CD4-positive, alpha-beta T cell treated with Interleukin-4 for 1 hour (primary cell): ENCODE measurements at places on chromosomes 12 and 14.
A peak's percentile ranks its signal among the peaks of the same experiment; 100 is the strongest.

DNA sequence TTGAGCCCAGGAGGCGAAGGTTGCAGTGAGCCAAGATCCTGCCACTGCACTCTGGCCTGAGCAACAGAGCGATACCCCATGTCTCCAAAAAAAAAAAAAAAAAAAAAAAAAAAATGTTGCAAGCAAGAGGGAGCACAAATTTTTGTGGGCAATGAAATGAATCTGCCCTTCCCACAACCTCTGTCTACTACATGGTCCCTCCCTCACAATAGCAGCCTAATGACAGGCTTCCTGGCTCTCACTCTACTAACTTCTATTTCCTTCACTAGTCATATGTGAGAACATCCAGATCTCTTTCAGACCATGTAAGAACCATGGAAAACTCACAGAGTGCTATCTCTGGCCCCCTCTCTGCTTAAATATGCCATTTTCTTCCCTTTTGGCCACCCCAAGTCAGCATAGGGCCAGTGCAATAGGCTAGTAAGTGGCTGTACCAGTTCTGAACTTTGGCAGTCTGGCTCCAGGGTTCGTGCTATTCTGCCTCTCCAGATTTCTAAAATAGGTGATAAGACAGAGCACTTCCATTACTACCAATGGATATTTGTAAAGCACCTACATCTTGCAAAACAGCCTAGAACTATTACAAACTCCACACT is 7.1 kb downstream of the OSBPL8 start:
- no peak for DNase-seq

DNA sequence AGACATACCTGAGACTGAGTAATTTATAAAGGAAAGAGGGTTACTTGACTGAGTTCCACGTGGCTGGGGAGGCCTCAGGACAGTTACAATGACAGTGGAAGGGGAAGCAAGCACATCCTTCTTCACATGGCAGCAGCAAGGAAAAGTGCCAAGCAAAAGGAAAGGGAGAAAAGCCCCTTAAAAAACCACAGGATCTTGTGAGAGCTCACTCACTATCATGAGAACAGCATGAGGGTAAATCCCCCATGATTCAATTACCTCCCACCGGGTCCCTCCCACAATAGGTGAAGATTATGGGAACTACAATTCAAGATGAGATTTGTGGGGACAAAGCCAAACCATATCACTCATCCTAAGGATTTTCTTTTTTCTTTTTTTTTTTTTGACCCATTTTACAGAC is 177.8 kb upstream of the EEA1 start:
- no peak for DNase-seq

DNA sequence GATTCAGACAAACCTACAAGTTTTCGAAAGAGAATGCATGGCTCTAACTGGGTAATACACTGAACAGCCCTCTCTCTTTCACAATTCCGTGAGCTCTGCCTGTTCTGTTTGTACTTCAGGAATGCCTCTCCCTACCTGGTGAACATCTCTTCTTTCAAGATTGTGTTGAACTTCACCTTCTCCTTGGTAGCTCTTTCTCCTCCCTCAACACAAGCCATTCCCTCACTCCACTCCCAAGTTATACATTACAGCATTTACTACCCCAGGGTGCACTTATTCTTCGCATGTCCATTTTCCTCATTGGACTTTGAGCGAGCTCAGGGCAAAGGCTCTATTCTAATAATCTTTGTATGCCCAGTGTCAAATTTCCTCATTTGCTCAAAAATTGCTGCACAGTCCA is 28.3 kb downstream of the NRDE2 start:
- no peak for DNase-seq

GRCh38 chr12:69019082-69019481 is 86.1 kb upstream of the CPM start:
- DNase-seq: no peak

DNA sequence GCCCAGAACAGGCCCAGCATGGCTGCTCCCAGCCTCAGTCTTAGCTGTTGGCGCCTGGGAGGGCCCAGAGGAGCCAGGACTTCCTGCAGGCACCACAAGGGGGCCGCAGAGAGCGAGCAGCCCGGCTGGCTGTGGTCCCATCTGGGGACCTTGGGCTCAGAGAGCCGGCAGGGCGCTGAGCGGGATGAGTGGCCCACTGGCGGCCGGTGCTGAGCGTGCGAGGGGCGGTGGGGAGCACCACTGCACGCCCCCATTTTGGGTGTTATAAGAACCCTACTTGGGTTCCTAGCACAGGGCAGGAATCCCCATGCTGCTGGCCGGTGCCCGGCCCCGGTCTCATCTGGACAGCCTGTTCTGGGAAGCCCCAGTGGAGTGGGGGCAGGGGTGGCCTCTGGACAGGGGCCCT is 25.9 kb upstream of the CRIP2 start:
- peak; percentile 72 for DNase-seq

GRCh38 chr12:110863161-110863560 is 16.4 kb downstream of the CCDC63 start:
- DNase-seq: no peak

DNA sequence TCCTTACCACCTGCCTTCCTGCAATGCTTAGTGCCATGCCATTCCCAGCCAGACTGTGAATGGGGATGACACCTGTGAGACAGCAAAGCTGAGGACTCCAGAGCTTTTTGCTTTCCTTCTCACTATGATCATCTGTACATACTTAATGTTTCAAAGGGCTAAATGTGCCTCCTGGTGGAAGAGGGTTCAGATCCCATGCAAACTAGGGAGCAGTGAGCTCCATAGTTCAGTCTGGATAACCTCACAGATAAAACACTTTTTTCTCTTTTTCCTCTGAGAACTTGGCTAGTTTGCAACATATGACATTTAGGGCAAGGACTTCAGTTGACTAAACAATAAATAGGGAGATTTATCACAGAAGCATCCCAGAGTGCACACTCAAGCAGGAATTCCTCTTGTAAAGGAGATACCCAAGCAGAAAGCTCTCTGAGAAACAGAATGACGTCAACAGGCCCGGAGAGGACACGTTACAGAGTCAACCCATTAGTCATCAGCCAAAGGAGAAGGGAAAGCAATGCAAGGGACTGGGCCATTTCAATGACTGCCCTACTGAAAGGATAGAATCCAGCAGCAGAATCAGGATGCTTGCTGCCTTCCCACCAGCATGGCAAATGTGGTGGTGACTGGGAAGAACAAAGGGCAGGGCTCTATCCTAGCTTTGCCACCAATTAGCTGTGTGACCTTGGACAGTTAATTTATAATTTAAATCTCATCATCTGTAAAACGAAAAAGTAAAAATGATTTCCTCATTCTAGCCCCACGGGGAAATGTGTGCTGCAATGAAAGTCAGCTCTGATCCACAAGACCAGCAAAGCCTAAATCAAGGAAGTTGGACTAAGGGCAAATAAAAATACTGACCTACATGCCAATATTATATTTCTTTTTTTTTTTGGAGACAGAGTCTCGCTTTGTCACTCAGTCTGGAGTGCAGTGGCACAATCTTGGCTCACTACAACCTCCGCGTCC is 80.8 kb upstream of the ACTN1 start:
- DNase-seq: no peak

DNA sequence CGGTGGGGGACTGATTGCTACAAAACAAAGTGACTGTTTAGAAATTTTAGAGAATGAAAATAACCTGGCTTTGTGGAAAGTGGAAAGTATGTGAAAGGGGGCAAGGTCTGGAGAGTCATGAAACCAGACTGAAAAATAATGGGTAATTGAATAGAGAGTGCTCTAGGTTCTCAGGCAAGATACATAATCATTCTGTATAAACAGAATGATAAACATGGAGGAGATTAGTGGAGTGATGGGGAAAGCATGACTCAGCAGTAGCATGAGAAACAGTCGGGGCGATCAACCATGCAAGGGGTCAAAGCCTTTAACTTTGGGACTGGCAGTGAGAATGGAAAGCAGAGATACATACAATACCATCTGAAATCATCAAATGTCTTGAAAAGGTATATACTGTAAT is 332.5 kb downstream of the CCER1 start:
- DNase-seq: no peak

DNA sequence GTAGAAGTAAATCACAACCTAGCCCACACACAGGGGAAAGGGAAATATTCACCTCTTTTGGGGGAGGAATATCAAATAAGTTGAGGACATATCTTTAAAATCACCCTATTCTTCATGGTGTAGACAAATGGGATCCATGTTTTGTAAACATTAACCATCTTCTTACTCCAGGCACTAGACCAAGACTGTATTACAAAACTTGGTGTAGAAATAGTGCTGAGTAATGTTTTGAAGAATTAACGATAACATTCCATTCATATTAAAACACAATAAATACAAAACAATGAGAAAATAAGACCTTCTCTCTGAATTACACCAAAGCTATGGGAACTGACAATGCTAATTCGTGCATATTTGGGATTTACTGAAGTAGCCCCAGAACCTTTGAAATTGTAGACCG is 633.6 kb downstream of the BCL11B start:
- no peak for DNase-seq

- no peak for DNase-seq
Observed at GRCh38 chr14:28141662-28142061, 624.9 kb upstream of the FOXG1 start.

- DNase-seq: no peak
Observed at GRCh38 chr14:36233217-36233616, 56.7 kb upstream of the PTCSC3 start.

DNA sequence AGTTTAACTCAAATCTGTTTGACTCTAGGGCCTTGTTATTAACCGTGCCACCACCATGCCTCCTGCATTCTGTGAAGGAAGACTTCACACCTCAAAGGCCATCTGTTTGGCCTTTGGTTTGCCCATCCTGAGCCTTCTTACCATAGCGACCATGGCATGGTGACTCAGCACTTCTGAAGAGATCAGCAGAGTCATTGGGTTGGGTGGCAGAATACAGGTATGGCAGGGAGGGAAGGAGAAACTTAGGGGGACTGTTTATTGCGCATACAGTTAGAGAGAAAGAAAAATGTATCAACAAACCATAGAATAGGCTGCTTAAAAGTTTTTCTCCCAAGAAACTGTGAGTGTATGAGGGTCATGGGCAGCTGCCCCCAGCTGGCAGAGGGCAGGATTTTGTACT is 49.2 kb downstream of the DAD1 start:
- DNase-seq: no peak

DNA sequence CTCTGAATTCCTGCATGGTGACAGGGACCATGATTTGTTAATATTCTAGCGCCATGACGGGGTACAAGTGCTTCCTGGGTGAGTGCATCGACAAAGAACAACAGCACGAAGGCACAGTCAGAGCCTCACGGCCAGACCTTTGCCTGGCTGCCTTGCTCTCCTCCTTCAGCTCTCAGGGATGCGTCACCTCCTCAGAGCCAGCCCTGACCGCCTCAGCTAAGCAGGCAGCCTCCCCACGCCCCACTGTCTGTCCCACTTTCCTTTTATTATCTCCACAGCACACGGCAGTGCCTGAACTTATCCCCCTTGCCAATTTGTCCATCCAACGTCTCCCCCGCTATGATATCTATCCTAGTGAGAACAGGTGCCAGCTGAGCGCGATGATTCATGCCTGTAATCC is 16.5 kb upstream of the FZD10 start:
- no peak for DNase-seq

DNA sequence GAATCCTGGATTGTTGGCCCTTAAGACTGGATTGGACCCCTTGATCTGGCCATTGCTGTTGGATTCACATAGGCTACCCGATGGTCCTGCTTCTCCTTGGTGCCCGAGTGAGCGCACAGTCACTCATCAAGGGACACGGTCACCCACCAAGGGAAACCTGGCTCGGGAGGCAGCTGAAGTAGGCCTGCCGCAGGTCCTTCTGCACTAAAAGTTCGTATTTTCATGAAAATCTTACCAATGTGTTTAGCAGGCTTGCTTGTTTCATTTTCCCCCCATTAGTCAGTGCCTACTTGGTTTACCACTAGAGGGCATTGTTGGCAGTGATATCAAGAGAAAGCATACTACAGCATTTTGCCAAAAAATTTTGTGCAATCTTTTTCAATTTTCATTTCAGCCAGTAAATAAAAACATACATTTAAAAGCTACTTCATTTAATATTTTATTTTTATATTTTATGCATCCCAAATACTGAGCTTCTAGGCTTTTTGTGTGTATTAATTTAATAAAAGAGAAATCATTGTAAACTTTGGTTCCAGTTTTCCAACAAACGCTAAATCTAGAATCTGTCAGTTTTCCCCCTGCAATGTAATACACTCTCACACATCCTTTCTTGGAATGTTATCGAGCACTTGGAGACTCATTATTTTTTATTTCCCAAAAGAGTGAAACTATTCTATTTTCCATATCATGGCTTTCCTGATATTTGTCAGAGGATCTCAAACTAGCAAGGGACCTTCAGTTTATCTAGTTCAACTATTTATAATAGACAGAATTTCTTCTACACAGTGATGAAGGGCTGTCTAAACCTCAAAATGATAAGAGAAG is 116.7 kb downstream of the LMNTD1 start:
- DNase-seq: no peak

GRCh38 chr12:50049254-50050118 is 7.9 kb upstream of the ASIC1 start:
- DNase-seq: no peak

DNA sequence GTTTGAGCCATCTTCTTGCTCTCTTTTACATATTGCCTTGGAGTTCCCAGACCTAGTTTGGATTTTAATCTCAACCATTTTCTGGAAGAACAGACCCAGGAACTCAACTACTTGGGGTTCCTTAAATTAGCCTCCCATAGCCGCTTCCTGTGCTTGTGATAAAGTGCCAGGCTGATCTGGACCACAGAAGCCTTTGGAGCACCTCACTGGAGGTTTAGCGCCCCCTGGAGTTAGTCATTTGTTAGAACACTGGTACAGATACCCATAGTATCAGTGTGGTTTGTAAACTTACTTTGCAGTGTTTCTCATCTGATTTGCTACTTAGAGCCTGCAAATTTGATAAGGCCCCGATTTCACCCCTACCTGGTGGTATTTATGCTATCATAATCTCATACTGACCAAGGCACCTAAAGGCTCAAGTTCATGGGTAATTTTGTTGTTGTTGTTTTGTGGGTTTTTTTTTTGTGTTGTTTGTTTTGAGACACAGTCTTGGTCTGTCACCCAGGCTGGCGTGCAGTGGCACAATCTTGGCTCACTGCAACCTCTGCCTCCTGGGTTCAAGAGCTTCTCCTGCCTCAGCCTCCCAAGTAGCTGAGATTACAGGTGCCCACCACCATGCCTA is 3.7 kb downstream of the UNC119B start:
- peak; percentile 87 for DNase-seq

DNA sequence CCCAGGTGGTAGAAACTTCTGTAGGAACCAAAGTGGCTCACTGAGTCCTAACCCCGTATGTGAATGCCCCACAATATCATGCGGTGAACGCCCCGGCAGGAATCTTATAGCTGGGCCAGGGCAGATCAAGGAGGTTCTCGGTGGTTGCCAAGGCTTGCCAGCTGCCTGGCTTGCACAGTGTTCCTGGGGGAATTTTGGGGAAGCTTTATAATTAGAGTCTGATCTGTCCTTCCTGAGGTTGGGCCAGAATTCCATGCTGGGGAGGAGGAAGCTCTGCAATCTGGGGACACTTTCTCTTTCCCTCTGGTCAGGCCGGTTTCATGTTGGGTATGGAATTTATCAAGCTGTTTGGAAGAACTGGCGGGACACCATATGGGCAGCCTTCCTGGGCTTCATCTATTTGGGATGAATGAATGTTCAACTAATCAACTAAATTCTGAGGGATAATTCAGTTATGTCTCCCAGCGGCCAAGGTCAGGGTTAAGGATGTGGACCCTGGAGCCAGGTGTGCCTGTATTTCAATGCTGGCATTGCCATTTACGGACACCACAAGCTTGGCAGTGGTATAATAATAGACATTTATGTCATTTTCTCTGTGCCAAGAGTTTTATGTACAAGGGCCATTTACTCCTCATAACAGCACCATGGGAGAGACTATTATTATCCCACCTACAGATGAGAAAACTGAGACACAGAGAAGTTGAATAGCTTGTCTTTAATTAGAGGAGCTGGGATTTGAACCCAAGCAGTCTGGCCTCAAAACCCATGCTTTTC is 54.3 kb downstream of the SVOP start:
- no peak for DNase-seq
